ENCODE measurements at places on chromosomes 11 and 22. TPM values are rescaled to one million over a fixed set of nuclear protein-coding genes. Genes with fewer than 3 reads are reported as not detected.

C11orf91 gene
- total RNA-seq, result not detected

MS4A2 gene
- not detected for total RNA-seq

SLC7A4 gene
- total RNA-seq, result not detected

CYP2D6 gene
- 5.5 TPM for total RNA-seq

NEFH gene
- 1.3 TPM for total RNA-seq

P2RX6 gene
- total RNA-seq, result not detected

PAMR1 gene
- total RNA-seq, result not detected

DLAT gene
- total RNA-seq, result 49.1 TPM

TOP3B gene
- 42.3 TPM for total RNA-seq

PRAME gene
- total RNA-seq, result not detected

APOL3 gene
- 99.3 TPM for total RNA-seq

SULT4A1 gene
- total RNA-seq, result not detected

APOA1 gene
- total RNA-seq, result 0.37 TPM

MYRF gene
- 5.9 TPM for total RNA-seq

PIH1D2 gene
- 0.54 TPM for total RNA-seq

GAB4 gene
- not detected for total RNA-seq

MTA2 gene
- total RNA-seq, result 198 TPM

ASPHD2 gene
- total RNA-seq, result 20.2 TPM

PICALM gene
- 134 TPM for total RNA-seq

FJX1 gene
- total RNA-seq, result 0.21 TPM

SLC25A17 gene
- total RNA-seq, result 19.4 TPM

HORMAD2 gene
- not detected for total RNA-seq

SLC37A2 gene
- total RNA-seq, result 1.6 TPM

TEX12 gene
- 0.24 TPM for total RNA-seq

APOA5 gene
- not detected for total RNA-seq

OR52I1 gene
- total RNA-seq, result not detected

CARNS1 gene
- 10.6 TPM for total RNA-seq

OR5T3 gene
- total RNA-seq, result not detected

CALCA gene
- total RNA-seq, result not detected

OR8A1 gene
- total RNA-seq, result not detected

TRPM5 gene
- not detected for total RNA-seq

ART5 gene
- total RNA-seq, result not detected

CARD18 gene
- not detected for total RNA-seq

CELSR1 gene
- total RNA-seq, result 0.48 TPM

TKFC gene
- 32.9 TPM for total RNA-seq

CCDC89 gene
- total RNA-seq, result not detected

HEPN1 gene
- total RNA-seq, result not detected

NAALAD2 gene
- total RNA-seq, result not detected

MS4A3 gene
- total RNA-seq, result not detected

MOGAT2 gene
- total RNA-seq, result not detected

SEC14L6 gene
- not detected for total RNA-seq

ISX gene
- total RNA-seq, result not detected

TSGA10IP gene
- not detected for total RNA-seq

OR8G5 gene
- total RNA-seq, result not detected

CNTN5 gene
- not detected for total RNA-seq

DAGLA gene
- total RNA-seq, result 0.11 TPM

H19 gene
- total RNA-seq, result not detected

OR10A2 gene
- total RNA-seq, result not detected

RAB38 gene
- total RNA-seq, result 1.9 TPM

MMP8 gene
- total RNA-seq, result not detected

PRCP gene
- 26.9 TPM for total RNA-seq

TEX54 gene
- 0.82 TPM for total RNA-seq

TMEM41B gene
- 24.2 TPM for total RNA-seq
